GM12878 (cell line): ENCODE measurements at places on chromosomes 6 and 20. TPM values are rescaled to one million over a fixed set of nuclear protein-coding genes. Genes with fewer than 3 reads are reported as not detected.

- H3K4me3 ChIP-seq: no peak within 1 kb of the TSS
- no peaks in the 10 kb centered on the region for H3K36me3 ChIP-seq
- no peaks in the 10 kb centered on the region for H3K4me1 ChIP-seq
- H3K27ac ChIP-seq: no peak within 1 kb of the TSS
- H3K27me3 ChIP-seq: peaks cover 2% of the 10 kb centered on the region
- no peak for DNase-seq
Measured at GRCh38 chr20:1184638-1185315, at the start of gene TMEM74B. TMEM74B (minus strand) TSS chr20:1184981; CDS start chr20:1183801, 1,180 bp downstream.

Gene LPA
- 0.31 and 0.74 TPM in 2 replicates for polyA plus RNA-seq

- no peak for DNase-seq
- peaks cover 16% of the 10 kb centered on the region for H3K4me1 ChIP-seq
- peak overlapping the region; percentile 95; the same call in 1 of the 2 replicates for H3K27ac ChIP-seq
Measured at GRCh38 chr6:33577106-33577535, 3.0 kb downstream of the BAK1 start.

DNA sequence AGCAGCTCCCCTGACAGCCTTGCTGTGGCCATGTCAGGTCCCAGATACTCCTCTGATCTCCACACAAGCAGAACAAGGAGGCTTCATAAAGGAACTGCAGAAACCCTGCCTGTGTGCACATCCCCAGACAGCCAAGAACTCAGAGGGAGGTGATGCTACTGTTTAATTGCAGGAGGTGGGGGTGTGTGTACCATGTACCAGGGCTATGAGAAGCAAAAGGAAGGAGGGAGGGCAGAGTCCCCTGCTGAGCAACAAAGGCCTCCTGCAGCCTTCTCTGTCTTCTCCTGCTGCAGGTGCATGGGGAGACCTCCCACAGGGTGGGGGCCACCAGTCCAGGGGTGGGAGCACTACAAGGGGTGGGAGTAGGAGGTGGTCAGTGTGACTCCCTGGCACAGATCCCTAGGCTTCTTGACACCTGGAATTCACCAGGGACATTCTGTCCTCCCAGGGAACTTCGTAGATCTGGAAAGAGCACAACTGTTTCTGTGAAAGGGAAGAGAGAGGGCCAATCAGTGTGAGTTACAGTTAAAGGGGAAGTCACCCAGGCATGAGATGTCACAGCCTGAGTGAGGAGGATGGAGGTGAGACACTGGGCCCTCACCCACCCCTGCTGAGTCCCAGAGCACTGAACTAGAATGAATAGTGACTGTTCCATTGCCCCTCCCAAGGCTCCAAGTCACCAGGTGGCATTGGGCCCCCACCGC, 2.8 kb downstream of the CST2 start:
- no peak for DNase-seq
- H3K27ac ChIP-seq: no peak overlapping the region

DNA sequence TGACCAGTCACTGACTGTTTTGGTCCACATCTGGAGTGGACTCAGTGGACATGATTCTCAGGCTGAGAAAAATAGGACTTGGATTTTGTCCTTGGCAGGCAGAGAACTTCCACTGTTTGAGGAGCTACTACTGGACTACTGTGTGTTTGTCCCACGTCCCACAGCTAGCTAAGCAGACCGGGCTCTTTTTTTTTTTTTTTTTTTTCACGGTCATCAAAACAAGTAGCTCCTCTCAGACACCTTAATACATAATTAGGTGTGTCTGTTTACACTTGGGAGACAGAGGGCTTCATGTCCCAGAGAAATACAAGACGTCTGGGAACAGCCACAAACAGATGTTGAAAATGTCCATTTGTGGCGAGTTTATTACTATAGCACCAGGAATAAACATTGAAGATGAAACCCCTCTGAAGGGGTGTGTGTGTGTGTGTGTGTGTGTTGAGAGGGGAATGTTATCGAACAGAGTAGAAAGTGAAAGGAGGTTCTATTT, 155.0 kb upstream of the SUPT3H start:
- H3K27ac ChIP-seq: no peak overlapping the region
- no peak overlapping the region for H3K4me3 ChIP-seq
- no peak for DNase-seq
- no peaks in the 10 kb centered on the region for H3K27me3 ChIP-seq
- H3K4me1 ChIP-seq: no peaks in the 10 kb centered on the region

Gene ERVFRD-1
- 0.07 and 0.11 TPM in 2 replicates for polyA plus RNA-seq

Gene CNR1
- polyA plus RNA-seq: 6.1 and 6.8 TPM in 2 replicates

- H3K4me1 ChIP-seq: no peaks in the 10 kb centered on the region
- H3K4me3 ChIP-seq: no peak overlapping the region
- H3K36me3 ChIP-seq: no peaks in the 10 kb centered on the region
- no peak for DNase-seq
- no peaks in the 10 kb centered on the region for H3K27me3 ChIP-seq
Measured at GRCh38 chr6:85135376-85136094, 314.3 kb upstream of the NT5E start.

GRCh38 chr6:135025775-135026174, 28.8 kb downstream of the HBS1L start:
- peaks cover 32% of the 10 kb centered on the region for H3K4me1 ChIP-seq
- DNase-seq: no peak
- H3K4me3 ChIP-seq: no peak overlapping the region

GRCh38 chr20:5691918-5692618, 58.1 kb upstream of the SHLD1 start:
- H3K4me1 ChIP-seq: peaks cover 8% of the 10 kb centered on the region
- H3K27me3 ChIP-seq: no peaks in the 10 kb centered on the region
- H3K4me3 ChIP-seq: no peak overlapping the region
- H3K27ac ChIP-seq: no peak overlapping the region

DNA sequence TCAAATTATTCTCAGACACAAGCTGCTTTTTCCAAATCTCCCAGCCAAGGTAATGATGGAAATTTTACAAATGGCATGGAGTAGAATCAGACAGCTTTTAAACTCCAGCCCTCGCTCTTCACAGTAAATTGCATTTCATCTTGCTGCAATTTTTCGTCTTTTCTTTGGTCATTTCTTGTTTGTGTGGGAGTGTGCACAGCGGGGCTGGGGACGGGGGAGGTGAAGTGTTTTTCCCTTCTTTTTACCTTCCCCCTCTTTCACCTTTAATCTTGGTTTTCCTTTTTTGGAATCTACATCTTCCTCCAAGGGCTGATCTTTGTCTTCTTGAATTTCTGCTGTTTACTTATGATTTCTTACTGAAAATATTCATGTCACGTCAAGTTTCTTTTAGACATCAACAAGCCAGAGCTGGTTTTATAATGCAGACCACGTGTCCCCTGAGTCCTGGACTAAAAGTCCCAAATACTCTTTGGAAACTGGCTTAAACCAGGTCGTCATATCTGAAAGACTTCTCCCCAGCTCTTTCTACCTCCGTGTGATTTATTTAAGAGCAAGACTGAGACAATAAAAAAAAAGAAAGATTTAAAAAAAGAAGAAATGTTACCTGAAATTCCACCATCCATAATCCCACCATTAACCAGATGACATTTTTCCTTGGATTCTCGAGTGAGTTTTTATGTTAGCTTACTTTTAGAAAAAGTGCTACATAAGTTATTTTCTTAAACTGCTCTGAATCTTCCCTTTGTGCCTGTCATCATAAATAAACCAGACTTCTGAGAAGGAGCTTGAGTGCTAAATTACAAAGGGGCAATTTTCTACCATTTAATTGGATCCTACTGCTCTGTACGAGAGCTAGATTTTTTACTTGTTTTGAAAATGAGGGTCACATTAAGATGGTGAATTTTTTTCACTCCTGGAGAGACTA, 52.0 kb downstream of the MAP3K5 start:
- H3K27me3 ChIP-seq: no peaks in the 10 kb centered on the region
- no peak overlapping the region for H3K4me3 ChIP-seq

GRCh38 chr6:106220485-106220884, 105.1 kb downstream of the ATG5 start:
- peak; percentile 13 for DNase-seq
- H3K27me3 ChIP-seq: no peaks in the 10 kb centered on the region
- H3K4me3 ChIP-seq: no peak overlapping the region
- H3K27ac ChIP-seq: peak overlapping the region; percentile 48; the same call in 1 of the 2 replicates
- H3K4me1 ChIP-seq: peaks cover 14% of the 10 kb centered on the region

Gene GABRR2
- polyA plus RNA-seq: 0.16 TPM in 1 of 2 replicates, not detected in the other

DNA sequence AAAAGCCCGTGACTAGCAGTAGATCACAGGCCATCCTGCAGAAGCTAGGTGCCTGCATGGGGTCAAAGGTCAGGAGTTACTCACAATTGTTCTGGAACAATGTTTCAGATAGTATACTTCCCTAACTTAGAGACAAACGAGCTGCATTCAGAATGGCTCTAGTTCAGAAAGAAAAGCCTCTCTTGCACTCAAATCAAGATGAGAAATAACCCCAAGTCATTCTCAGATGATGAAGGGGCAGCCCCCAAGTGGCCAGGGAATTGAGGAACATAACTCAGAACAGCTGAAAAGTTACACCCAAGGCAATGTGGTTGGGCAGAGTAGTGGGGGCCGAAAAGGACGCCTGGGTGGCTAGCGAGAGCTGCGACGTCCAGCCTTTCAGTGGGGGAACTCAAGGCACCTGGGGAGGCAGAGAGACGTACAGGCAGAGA, 27.8 kb downstream of the FYN start:
- H3K4me3 ChIP-seq: peak overlapping the region; percentile 45
- H3K27ac ChIP-seq: peak overlapping the region; percentile 72
- H3K27me3 ChIP-seq: no peaks in the 10 kb centered on the region
- DNase-seq: no peak

Gene HLA-DPA1
- polyA plus RNA-seq: 640 and 672 TPM in 2 replicates

DNA sequence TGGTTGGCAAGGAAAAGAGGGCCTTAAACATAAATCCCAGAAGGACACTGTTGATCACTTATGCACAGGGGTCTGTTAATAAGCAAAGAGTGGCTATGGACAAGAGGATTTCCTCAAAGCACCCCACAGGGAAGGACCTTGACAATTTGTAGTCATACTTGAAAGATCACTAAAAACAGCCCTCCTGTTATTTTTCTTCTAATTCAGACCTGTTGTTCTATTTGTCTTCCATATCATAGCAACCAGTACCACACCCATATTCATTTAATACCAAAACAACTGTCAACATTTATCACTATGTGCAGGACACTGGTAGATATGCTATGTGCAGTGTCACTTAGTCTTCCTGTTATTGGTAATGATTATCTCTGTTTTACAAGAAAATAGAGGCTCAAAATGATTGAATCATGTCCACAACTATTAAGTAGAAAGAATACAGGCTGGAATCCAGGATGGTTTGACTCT, 3.2 kb upstream of the DYNLRB1 start:
- no peaks in the 10 kb centered on the region for H3K27me3 ChIP-seq
- H3K27ac ChIP-seq: no peak overlapping the region
- H3K36me3 ChIP-seq: peaks cover 2% of the 10 kb centered on the region; the same call in 1 of the 2 replicates

GRCh38 chr6:161954077-161954476, 680.2 kb upstream of the AGPAT4 start:
- no peaks in the 10 kb centered on the region for H3K4me1 ChIP-seq
- no peak overlapping the region for H3K27ac ChIP-seq
- H3K27me3 ChIP-seq: no peaks in the 10 kb centered on the region
- H3K36me3 ChIP-seq: no peaks in the 10 kb centered on the region

DNA sequence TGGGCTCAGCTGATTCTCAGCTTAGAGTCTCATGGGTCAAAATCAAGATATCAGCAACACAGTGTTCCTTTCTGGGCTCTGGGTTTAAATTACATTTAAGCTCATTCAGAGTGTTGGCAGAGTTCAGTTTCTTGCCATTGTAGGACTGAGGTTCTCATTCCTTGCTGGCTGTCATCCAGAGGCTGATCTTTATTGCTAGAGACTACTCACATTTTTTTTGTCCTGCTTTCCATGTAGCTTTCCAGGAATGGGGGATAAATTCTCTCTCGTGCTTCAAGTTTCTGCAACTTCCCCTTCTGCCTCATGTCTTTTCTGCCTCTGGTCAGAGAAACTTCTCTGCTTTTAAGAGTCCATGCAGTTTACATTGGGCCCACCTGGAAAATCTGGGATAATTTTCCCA, 86.9 kb downstream of the RFX6 start:
- no peaks in the 10 kb centered on the region for H3K36me3 ChIP-seq
- H3K27me3 ChIP-seq: no peaks in the 10 kb centered on the region
- H3K4me3 ChIP-seq: no peak overlapping the region

DNA sequence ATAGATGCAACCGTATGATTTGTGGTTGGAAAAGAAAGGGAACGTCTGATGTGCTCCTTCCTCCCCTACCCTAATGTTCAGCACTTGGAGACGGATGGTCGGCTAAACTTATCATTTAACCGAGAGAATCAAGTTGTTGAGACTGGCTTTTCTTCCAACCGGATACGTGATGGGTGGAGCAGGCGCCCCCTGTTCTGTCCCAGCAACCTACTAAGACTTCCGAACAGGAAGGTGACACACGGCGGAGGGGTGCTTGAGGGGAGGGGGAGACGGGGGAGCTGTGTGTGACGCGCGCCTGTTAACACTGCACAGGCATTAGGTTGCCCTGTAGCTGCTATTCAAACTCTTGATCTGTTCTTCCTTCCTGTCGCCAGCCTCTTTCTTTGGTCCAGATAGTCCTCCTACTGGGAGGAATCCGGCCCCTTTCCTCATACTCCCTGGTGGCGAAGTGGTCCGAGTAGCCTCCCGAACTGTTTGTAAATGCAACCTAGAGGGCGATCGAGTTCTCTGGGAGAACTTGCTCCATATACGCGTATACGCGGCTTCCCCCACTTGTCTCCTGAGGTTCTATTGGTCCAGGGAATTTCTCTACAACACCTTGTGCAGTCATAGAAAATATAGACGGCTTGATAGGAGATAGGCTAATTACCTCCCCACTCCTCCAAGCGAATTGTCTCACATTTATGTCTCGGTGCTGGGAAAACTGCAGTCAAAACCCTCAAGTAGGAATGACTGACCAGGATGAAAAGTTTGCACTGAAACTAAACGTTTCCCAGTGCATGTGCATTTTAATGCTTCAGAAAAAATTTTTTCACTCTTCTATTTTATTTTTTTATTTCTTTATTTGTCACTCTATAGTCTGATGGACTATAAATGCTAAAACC, 126.0 kb upstream of the SLC2A12 start:
- no peaks in the 10 kb centered on the region for H3K36me3 ChIP-seq
- H3K27me3 ChIP-seq: peaks cover 2% of the 10 kb centered on the region
- no peak overlapping the region for H3K27ac ChIP-seq
- peak overlapping the region; percentile 52 for H3K4me3 ChIP-seq
- DNase-seq: peak; percentile 53
- peaks cover 5% of the 10 kb centered on the region for H3K4me1 ChIP-seq

DNA sequence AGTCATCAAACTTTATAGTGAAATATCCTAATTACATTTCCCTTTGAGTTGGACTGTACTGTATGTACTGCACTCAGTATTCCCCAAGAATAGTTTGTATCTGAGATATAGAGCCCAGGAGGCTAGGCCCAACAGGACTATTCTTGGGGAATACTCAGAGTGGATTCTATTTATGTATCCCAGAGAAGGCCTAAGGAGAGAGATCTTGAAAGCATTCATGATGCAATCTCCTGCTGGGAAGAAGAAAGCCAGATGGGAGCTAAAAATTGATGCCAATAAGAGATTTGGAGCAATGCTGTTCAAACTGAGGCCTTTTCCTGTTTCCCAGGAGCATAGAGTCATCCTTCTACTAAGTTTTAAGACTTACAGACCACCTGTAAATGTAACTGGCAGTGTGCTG, 452.1 kb upstream of the PLCB4 start:
- no peak overlapping the region for H3K27ac ChIP-seq
- H3K36me3 ChIP-seq: no peaks in the 10 kb centered on the region
- H3K4me3 ChIP-seq: no peak overlapping the region
- no peak for DNase-seq
- H3K4me1 ChIP-seq: no peaks in the 10 kb centered on the region

- H3K27me3 ChIP-seq: no peaks in the 10 kb centered on the region
- H3K27ac ChIP-seq: no peak overlapping the region
- no peak for DNase-seq
- H3K4me1 ChIP-seq: no peaks in the 10 kb centered on the region
- H3K36me3 ChIP-seq: peaks cover 3% of the 10 kb centered on the region; the same call in 1 of the 2 replicates
Measured at GRCh38 chr6:149723771-149724417, 6.0 kb upstream of the LATS1 start.

- H3K27ac ChIP-seq: no peak overlapping the region
- no peaks in the 10 kb centered on the region for H3K27me3 ChIP-seq
- DNase-seq: no peak
- peaks cover 2% of the 10 kb centered on the region; the same call in 1 of the 2 replicates for H3K36me3 ChIP-seq
- no peaks in the 10 kb centered on the region for H3K4me1 ChIP-seq
Measured at GRCh38 chr6:170561555-170561954, 7.4 kb downstream of the TBP start.
